ENCODE measurements at places on chromosomes 6 and 20.

DNA sequence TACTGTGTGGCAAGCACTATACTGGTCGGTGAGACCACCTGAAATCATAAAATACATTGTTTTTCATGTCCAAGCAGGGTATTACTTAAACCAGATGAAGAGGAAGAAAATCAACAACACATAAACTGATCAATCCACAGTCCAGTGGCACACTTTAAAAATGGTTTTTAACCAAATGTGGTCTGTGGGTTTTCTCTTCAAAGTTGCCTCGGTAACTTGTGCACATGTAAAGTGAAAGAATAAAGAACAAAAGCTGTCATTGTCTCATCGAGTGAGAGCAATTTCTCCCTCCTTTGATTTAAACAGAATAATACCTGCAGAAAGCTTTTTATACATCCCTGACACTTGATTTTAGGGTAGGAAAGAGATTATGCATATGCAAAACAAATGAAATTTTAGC lies 3.7 kb downstream of the FLRT3 start:
- no peak for DNase-seq

- DNase-seq = no peak
Measured at GRCh38 chr20:20992277-20992676, 113.9 kb downstream of the LINC00237 start.

- DNase-seq = no peak
Measured at GRCh38 chr6:33566182-33567084, 13.6 kb downstream of the BAK1 start.

- no peak for DNase-seq
Measured at GRCh38 chr20:58389324-58389967, 417 bp downstream of the VAPB start.

- DNase-seq = no peak
Measured at GRCh38 chr20:62768551-62769287, 27.6 kb upstream of the MRGBP start.

DNA sequence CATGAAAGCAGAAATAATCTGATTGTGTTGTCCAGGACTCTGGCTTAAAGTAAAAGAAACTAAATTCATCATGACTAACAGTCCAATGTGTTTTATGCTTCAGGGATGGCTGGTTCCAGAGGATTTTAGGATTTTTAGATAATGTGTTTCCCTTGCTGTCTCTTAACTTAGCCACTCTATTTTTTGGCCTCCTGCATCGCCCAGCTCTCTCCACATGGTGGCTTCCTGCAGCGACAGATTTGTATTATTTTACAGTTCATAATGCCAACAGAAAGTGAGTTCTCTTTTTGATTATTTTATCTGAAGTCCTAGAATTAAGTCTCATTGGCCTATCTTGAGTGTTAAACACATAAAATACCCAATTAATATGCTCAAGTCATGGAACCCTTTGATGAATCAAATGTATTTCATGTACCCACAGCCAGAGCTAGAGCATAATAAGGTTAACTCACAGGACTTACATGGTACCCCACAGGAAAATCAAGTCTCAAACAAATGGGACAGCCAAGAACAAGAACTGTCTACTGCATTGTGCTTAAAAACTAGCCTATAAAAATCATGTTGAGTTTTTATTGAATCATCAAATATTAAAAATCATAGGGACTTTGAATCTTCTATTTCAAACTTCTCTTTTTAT lies 582.5 kb downstream of the DOK5 start:
- no peak for DNase-seq

Measured in foreskin melanocyte (primary cell).